COLO829 (cell line): ENCODE measurements at places on chromosomes 6 and 20.

- DNase-seq, result no peak
Measured at GRCh38 chr20:45124365-45124764, at the start of gene WFDC12. Gene WFDC12 (minus strand): TSS chr20:45124465. CDS start chr20:45124447, 18 bp downstream.

GRCh38 chr6:49570474-49571079, 20.1 kb downstream of the C6orf141 start:
- DNase-seq, result peak; percentile 25

DNA sequence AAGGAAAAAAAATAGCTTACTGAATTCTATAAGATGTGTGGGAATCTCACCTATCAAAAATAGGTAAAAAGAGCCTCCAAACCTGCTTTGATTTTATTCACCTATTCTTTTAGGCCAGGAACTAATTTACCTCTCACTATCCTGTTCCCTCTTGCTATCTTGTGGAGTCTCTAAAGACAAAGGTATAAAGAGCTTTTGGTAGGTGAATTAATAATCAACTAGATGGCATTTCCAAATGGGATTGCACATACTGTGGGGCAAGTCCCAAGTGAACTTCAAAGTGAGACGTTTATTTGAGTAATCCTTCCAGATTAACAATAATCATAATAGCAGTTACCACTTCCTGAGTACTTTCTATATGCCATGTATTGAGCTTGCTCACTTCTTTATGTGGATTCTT, 2.8 kb downstream of the FAM8A1 start:
- no peak for DNase-seq

- DNase-seq, result no peak
Measured at GRCh38 chr20:24620937-24621519, 151.6 kb downstream of the SYNDIG1 start.

GRCh38 chr6:1608222-1609040, 1.3 kb upstream of the FOXC1 start:
- no peak for DNase-seq

- DNase-seq, result no peak
Measured at GRCh38 chr6:79718509-79719247, 87.5 kb downstream of the SH3BGRL2 start.

DNA sequence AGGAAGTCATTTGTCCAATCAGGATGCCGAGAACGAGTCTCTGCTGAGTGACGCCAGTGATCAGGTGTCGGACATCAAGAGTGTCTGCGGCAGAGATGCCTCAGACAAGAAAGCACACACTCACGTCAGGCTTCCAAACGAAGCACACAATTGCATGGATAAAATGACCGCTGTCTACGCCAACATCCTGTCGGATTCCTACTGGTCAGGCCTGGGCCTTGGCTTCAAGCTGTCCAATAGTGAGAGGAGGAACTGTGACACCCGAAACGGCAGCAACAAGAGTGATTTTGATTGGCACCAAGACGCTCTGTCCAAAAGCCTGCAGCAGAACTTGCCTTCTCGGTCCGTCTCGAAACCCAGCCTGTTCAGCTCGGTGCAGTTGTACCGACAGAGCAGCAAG, 281.5 kb downstream of the TSHZ2 start:
- no peak for DNase-seq

DNA sequence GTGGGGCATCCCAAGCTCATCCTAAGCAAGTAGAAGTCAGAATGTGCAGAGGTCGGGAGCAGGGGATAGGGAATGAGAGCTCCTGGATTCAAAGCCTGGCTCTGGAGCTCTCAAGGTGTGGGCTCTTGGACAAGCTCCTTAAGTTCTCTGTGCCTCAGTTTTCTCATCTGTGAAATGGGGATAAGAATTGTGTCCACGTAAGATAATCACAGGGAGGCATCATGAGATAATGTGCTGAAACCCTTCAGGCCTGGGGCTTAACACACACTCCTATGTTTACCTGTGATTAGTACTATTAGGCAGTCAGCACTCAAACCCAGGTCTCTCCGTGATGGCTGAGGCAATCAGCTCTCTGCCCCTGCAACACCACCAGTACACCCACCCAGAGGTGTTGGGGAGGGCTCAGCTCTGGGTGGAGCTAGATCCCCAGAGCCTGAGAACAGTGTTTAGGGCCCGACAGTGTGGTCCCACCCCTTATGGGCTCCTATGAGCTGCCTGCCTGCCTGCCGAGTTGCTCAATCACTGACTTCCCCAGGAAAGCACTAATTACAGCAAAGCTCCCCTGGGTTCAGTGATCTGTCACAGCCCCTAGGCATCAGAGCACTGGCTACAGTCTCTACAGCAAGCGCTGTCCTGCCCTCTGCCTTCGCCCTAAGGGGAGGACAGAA, 6.3 kb upstream of the SIRPA start:
- no peak for DNase-seq
